ENCODE measurements at places on chromosomes 1 and 21.

- DNase-seq: no peak
These were observed 20.6 kb downstream of the CEP104 start for GRCh38 chr1:3836421-3836820.

DNA sequence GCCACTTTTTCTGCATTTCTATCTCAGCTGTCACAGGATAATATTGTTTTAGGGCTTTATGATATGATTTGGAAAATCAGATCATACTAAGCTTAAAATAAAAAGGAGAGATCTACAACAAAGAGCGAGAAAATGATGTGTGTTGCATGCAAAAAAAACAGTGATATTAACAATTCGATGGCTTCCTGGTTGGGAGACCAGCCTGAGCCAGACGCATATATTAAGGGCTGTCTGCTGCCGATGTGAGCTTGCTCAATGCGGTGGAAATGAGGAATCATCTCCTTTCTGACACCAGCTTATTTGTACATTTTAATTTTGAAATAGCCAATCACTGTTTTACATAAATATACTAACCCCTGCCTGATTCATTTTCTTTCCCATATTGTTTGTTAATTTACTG, 862.6 kb downstream of the USP25 start:
- DNase-seq: no peak

GRCh38 chr1:219090607-219091006, 83.1 kb upstream of the LYPLAL1 start:
- DNase-seq: no peak

- no peak for DNase-seq
These were observed 6.2 kb downstream of the KCNK1 start for GRCh38 chr1:233620065-233620464.

- DNase-seq: no peak
These were observed 58.3 kb upstream of the KIF26B start for GRCh38 chr1:245096311-245097066.

DNA sequence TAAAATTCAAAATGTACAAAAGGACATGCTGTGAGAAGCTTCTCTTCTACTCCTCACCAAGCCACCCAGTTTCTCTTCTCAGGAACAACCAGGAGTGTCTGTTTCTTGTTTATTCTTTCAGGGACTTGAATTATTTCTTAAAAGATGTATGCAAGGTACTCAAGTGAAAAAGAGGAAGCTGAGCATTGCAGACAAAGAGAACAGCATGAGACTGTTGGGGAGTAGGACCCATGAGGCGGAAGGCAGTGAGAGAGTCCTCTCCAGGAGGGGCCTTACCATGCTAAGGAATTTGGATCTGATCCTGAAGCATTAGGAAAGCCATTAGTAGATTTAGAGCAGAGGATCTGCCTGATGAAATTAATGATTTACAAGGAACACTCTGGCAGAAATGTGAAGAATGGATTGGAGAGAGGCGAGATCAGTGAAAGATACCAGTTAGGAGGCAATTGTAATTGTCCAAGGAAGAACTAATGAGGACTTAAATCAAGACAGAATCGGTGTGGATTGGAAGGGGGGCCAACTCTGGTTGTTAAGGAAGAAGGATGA, 14.7 kb upstream of the SSX2IP start:
- DNase-seq: no peak

All from NCI-H146 (cell line).